ENCODE measurements at places on chromosomes 3 and 15.

DNA sequence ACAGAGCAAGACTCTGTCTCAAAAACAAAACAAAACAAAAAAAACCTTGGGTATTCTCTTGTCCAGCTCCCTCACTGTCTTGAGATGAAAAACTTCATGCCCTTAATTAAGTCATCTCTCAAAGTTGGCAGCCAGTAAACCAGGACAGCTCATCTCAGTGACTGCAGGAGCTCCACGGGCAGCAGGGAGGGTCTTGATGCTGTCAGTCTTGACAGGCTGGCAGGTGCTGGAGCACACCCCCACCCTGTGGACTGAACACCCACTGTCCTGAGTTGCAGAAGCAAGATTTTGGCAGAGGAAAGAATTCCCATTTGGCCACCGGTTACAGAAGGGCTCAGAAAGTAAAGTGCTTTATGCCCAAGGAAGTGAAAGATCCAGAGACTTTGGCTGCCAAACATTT is 8.0 kb downstream of the DNAJA4 start:
- no peak for DNase-seq

DNA sequence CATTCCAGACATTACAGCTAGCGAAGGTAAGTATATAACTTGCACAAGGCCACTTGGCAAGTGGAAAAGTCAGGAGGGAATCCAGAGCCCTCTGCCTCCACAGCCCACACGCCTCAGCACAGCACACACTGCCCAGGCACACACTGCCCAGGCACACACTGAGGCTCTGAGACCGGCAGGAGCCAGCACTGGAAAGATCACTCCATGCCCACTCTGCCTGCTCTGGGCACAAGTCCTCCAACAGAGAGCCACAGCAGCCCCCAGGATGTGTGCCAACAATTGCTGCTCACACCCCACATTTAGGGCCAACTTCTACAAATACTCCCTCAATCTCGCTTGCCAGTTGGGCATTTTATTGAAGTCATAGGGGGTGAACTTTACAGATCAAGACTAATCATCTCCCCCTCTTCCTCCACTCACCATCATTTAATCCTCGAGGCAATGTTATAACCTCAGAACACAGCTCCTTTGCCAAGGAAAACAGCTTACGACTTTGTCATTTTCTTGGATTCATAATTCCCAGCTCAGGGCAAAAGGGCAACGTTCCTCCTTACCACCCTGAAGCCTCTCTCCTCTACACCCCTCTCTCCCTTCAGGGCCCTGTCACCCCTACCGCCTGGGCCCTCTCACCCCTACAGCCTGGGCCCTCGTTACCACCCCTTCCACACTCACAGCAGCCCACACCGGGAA is 53.0 kb upstream of the TPM1 start:
- no peak for DNase-seq

DNA sequence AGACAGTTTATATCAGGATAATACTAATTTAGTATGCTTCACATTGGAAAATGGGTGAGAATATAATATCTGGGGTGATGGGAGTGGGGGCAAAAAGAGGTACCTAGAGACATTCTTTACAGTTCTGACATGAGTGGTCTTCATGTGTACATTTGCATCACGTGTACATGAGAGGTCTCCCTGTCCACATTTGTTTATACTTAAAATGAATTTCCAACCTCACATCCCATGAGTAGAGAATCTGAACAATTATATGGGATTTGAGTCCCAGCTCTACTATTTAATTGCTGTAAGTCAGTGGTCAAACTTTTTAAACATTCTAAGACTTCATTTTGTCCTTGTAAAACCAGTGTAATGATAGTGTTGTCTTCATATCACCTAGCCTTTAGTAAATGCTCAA is 408.4 kb downstream of the NAALADL2 start:
- DNase-seq: no peak

GRCh38 chr3:100737334-100737733 is 28.0 kb downstream of the TFG start:
- DNase-seq: no peak

Measured in cerebellar nuclear complex (tissue), 1 donor.